ENCODE measurements at places on chromosomes 16 and 17.

GRCh38 chr17:72476575-72476986 lies 355.8 kb downstream of the SOX9 start:
- DNase-seq: no peak

DNA sequence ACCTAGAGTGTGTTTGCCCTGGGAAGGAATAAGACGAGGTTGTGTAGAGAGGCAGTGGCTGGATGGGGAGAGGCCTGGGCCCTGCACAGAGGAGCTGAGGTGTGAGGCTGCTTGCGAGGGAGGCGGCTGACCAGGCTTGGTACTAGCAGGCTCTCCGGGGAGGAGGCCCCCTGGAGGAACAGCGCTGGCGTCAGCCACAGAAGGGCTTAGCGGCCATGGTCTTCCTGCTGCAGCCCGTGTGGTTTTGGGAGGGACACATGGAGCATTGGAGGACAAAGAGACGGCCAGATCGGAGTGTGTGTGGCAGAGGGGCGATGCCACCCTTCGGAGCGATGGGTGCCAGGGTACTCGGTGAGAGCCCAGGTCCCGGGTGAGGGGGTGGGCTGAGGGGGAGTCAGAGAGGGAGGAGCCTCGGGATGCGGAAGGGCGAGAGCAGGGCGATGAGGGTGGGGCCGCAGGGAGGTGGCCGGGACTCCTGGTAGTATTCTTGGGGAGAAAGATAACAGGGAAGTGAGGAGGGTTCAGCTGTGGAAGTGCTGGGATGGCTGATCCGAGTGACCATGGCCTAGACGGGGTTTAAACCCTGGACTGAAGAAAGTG lies 8.3 kb downstream of the BANP start:
- DNase-seq: no peak

- no peak for DNase-seq
Observed at GRCh38 chr16:17149904-17150483, 320.8 kb downstream of the XYLT1 start.

DNA sequence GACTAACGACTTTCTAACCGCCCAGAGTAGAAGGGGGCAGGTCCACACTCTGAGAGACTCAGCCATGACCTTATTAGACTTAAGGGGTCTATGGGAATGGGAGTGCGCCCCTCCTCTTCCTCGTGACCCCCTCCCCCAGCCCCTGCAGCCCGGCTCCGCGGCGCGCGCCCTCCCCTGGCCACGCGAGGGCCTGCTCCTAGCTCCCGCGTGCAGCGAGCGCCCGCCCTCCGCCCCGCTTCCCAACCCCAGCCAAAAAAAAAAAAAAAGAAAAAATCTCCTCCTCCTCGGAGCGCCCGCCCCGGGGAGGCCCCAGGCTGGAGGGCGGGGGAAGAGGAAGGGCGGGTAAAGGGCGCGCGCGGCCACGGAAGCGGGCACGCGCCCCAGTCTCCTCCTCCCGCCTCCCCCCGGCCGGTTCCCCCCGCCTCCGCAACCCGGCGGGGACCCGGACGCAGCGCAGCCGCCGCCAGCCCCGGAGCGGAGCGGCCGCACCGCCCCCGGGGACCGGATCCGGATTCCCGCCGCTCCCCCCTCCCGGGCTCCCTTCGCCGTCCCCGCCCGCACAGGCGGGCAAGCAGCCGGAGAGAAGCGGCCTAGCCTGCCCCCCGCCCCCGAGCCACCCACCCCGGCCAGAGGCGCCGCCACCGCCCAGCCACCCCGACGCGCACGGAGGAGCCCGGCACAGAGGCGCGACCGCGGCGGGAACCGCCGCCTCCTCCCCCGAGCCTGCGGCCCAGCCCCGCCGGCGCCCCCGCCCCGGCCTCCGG lies 949 bp downstream of the UBTF start:
- peak; percentile 70 for DNase-seq

DNA sequence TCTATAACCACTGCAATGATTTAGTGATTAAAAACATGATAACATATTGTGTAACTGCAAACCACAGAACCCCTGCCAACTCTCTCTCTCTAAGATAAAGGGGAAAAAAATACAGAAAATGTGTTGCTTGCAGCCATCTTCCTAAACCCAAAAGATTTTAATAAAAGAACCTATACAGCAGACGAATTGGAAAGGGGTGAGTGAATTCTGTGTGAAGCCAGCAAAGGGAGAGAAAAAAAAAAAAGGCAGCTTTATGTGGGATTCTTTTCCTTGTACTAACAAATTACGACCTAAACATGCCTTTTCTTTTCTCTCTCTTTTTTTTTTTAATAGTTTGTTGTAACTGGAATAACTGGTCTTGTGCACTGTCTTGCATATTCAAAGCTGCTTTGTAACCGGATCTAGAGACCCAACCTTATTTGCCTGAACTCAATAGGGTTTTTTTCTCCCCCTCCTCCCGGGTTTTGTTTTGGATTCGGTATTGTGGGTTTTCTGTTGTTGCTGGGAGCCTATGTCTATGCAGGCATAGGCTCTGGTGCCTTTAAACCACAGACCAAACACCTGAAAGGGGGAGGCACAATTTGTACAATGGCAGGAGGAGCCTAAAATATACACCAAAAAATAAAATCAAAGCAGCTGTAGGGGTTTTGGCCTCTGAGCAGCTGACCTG lies 7.0 kb upstream of the ZFHX3 start:
- no peak for DNase-seq

DNA sequence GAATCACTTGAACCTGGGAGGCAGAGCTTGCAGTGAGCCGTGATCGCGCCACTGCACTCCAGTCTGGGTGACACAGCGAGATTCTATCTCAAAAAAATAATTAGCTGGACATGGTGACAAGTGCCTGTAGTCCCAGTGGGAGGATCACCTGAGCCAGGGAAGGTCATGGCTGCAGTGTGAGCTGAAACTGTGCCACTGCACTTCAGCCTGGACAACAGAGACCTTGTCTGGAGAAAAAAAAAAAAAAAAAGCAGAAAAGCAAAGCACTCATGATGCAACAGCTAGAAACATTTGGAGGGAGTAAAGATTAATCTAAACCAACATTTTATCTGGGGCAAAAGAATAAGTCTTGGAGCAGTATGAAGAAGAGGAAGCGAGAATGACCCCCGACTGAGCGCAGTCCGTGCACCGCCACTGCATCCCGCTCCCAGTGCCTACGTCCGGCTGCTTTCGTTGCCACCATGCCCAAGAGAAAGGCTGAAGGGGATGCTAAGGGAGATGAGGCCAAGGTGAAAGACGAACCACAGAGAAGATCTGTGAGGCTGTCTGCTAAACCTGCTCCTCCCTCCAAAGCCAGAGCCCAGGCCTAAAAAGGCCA lies 8.2 kb downstream of the PRPSAP1 start:
- no peak for DNase-seq

DNA sequence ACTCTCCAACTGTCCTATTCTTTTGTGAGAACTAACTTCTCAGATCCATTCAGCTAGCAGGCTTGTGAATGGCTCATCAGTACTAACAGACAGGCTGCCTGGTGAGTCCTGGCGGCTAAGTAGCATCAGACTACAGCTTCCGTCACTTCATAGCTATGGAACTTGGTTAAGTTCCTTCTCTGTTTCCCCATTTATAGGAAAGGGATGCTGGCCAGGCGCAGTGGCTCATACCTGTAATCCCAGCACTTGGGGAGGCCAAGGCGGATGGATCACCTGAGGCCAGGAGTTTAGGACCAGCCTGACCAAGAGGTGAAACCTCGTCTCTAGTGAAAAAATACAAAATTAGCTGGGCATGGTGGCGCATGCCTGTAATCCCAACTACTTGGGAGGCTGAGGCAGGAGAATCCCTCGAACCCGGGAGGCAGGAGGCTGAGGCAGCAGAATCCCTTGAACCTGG lies 49.9 kb upstream of the TANGO6 start:
- DNase-seq: no peak

GRCh38 chr17:40518401-40519088 lies 17.1 kb upstream of the TNS4 start:
- DNase-seq: no peak

- DNase-seq: no peak
Observed at GRCh38 chr16:84751241-84751640, 51.4 kb downstream of the USP10 start.

DNA sequence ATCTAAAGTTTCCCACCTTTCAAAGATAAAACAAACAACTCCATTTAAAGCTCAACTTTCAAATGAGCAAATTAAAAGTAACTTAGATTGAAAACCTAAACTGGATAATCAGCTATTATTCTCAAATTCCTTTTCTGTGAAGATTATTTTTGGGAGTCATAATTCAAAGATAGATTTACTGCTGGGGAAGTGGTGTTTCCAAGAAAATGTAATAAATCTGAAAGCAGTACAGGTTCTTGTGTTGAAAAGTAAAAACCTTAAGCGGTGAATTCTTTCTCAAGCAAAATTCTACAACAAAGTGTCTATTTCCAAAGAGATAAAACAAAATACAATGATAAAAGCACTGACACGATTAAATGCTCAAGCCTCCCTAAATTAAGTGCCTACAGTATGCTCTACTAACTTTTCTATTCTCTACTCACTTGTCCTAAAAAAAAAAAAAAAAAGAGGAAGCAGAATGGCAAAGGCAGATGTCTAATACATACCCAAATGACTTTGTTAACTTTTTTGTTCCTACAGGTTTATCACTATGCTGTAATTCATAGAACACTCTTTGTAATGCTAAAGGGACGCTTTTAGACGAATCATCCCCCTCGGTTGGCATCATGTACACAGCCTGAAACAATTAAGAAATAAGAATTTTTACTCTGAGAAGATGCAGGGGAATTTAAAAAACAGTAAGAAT lies 34.5 kb downstream of the LITAFD start:
- DNase-seq: no peak

DNA sequence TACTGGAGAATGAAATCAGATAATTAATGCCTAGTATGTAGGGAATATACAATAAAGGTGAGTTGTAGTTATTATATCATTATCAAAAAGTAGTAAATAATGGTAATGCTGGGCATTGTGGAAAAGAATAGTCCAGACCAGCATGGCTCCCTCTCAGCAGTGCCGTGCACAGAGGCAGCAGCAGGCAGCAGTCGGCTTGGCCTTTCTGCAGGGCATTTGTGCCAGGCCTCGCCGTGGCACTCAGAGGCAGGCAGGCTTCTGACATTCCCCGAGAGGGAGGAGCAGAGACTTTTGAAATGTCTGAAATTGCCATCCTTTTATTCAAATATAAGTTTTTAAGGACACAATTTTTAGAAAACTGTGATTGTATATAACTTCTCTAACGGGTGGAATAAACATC lies 15.0 kb downstream of the KIAA0513 start:
- DNase-seq: no peak

DNA sequence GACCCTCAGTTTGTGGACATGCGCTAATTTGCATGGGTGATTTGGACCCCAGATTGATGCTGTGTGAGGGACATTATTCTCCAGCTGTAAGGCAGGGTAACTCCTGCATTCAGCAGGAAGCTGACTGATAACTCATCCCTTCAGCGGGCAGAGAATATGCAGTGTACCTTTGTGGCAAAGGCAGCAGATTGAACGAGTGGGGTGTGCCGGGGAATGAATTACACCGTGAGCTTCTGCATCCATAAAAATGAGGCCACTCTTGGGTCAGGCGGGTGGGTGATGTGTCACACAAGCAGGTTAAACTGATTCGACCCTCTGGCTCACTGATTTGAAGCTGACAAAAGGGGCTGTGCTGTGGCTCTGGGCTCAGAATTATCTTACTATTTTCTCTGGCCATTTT lies 128.9 kb upstream of the PMFBP1 start:
- DNase-seq: no peak

DNA sequence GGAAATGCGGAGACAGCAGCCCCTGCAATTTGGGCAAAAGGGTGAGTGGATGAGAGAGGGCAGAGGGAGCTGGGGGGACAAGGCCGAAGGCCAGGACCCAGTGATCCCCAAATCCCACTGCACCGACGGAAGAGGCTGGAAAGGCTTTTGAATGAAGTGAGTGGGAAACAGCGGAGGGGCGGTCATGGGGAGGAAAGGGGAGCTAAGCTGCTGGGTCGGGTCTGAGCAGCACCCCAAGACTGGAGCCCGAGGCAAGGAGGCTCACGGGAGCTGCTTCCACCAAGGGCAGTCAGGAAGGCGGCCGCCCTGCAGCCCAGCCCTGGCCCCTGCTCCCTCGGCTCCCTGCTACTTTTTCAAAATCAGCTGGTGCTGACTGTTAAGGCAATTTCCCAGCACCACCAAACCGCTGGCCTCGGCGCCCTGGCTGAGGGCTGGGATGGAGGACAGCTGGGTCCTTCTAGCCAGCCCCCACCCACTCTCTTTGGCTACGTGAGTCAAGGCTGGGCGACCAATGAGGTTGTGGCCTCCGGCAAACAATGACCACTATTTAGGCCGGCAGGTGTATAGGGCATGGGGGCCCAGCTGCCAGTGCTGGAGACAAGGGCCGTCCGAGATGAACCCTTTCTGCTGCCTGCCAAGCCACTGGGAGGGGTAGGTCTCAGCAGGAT lies 507 bp downstream of the SERPINF1 start:
- no peak for DNase-seq

DNA sequence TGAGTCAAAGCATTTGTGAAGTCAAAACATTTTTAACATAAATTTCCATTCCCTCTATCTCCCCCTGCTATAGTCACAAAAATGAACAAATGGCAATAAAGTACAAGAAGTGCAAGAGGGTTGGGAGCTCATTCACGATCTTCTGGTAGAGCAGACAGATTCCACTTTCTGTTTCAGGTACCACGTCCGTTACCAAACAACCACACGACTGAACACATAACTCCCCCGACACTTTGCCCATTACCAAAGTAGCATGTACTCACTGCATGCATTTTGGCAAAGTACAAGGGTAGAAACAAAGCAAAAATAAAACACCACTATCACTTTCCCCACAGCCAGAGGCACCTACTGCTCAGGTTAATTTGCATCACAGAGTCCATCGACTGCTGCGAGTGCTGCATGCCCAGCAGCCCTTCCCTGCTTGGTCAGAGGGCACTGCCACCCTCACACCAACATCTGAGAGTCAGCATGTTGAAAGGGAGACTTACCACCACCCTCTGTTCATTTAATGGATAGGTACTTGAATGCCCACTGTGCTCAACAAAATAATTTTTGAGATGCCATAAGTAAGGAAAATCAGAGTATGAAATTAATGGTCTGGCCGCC lies 150.3 kb upstream of the AXIN2 start:
- DNase-seq: no peak

DNA sequence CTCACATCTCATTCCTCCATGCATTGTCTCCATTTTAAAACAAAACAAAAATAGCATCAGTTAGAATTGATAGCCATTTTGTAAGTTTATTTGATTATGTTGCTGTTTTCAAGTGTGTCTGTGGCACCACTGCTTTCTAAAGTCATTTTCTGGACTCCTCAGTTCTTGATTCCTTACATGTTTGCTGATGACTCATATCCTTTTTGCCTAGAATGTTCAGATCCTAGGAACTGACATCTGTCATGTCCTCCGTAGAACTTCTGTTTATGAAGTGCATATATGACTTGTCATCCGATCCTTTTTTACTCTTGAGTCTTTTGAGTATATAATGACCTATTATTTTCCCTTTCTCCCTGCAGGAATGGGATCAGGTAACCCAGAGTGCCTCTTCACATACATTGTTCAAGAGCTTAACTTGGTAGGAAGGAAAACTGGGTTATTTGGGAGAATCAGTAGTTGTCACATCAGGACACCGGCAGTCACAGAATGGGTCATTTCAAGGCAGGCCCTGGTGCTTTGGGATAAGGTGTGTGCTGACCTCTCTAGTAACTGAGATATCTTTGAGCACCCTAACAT lies 69.2 kb downstream of the MAP2K4 start:
- no peak for DNase-seq

Measured in amygdala (tissue), 56 donors.